ENCODE measurements at places on chromosomes 4 and X.

DNA sequence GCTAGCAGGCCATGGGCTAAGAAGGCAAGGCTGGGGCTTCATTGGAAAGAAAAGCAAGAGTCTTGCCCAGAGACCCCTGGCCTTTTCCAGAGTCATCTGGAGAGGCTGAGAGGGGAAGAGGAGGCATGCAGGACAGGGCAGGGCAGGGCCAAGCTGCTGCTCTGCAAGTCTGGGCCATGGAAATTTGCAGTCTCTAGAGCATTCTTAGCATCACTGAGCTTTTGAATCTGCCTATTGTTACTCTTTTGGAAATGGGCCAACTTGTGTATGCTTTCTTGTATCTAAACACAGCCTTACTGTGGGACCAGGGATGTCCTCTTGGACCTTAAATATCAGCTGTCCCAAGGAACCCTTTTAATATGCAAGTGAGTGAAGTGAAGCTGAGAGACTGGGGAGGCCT is 560.5 kb downstream of the MID1IP1 start:
- no peak for DNase-seq

DNA sequence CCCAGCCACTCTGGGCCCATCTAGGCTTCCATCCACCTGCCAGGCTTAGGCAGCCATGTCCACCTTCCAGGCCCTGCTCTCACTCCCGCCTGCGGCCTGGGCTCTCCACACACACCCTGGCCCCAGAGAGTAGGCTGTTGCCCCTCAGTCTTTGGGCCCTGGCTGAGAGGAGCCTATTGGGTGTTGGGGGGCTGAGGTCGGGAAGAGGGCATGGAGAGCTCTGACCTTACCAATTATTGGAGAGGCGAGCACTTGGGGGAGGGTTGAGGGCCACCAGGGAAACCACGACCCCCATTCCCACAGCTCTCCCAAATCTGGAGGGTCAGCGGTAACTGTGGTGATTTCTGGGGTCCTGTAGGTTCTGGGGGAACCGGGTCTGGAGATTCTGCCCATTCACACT is 38.2 kb downstream of the HTRA3 start:
- no peak for DNase-seq

- no peak for DNase-seq
These were observed 186.4 kb upstream of the PUDP start for GRCh38 chrX:7334253-7334935.

- DNase-seq: no peak
These were observed 313.5 kb downstream of the TMA16 start for GRCh38 chr4:163808011-163808410.

DNA sequence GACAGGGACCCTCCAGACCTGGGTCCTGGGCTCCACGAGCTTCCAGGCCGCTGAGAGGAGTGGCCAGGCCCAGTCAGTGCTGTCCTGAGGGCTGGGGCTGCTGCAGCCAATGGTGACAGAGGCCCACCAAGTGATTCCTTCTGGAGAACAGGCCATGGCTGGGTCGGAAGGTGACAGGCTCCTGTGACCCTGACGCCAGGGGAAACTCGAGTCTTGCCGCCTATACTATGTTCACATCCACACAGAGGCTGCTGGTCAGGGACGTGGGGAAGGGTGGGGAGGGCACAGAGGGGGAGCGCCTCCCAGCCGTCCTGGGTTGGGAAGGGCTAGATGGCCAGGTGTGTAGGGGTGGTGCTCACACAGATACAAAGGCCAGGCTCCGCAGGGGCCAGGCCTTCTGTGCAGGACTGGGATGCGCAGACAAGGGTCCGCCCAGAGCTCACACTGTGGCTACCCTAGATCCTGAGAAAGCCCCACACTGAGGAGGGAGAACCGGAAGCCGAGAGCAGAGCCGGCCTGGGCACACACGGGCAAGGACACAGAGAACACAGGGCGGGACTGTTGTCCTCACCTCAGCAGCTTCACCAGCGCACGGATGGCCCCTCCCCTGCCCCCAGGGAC is 81.4 kb downstream of the HTRA3 start:
- no peak for DNase-seq

DNA sequence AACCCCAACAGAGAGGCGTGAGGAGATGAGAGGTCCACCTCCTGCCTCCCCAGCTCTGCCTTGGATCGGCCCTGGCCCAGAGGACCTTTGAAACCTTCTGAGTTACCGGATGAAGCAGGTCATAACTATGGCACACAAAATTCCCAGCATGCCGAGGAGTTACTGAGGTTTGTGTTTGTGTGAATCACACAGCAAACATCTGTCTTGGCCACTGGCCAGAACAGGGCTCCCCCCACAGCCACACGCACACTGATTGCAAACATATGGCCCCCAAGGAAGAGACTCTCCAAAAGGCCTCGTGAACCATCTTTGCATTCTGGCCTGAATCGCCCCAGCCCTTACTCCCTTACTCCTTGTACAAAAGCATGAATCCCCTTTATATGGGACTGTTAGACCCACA is 18.9 kb downstream of the RPS4X start:
- no peak for DNase-seq

DNA sequence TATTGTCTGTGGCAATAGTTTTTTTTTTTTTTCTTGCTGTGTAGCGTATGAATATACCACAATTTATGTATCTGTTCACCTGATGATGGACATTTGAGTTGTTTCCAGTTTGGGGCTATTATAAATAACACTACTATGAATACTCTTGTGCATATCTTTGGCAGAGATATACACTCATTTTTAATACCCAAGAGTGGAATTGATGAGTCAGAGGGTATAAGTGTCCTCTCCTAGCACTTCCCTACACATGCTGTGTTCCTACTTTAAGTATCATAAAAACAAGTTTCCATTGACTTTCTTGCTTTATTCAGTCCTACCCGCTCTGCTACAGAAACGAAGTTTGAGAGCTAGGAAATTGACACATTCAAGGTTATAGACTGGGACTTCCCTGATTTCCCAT is 39.8 kb downstream of the XIAP start:
- no peak for DNase-seq

GRCh38 chr4:128832243-128832625 is 22.7 kb downstream of the JADE1 start:
- no peak for DNase-seq

GRCh38 chr4:91362125-91362524 is 941.6 kb upstream of the GRID2 start:
- no peak for DNase-seq

DNA sequence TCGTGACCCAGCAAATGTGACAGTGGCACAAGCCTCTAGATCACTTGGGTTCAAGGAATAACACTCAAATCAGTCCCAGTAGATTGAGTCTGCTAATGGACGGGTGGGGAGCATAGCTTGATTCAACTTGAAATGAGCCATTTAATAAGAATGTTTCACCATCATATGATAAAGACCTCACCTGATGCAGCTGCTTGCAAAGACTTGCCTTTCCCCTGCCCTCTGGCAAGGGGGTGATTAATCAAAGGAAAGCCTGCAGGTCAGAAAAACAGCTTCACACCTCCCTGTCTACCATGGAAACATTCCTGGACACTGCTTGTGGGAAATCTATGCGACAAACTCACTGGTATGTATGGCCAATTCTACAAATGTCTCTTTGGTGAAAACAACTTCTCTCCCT is 54.5 kb downstream of the CD99L2 start:
- DNase-seq: no peak

- no peak for DNase-seq
These were observed 913 bp upstream of the PRDM8 start for GRCh38 chr4:80196259-80196921.

- no peak for DNase-seq
These were observed 490 bp upstream of the PDZD4 start for GRCh38 chrX:153830640-153831428.

DNA sequence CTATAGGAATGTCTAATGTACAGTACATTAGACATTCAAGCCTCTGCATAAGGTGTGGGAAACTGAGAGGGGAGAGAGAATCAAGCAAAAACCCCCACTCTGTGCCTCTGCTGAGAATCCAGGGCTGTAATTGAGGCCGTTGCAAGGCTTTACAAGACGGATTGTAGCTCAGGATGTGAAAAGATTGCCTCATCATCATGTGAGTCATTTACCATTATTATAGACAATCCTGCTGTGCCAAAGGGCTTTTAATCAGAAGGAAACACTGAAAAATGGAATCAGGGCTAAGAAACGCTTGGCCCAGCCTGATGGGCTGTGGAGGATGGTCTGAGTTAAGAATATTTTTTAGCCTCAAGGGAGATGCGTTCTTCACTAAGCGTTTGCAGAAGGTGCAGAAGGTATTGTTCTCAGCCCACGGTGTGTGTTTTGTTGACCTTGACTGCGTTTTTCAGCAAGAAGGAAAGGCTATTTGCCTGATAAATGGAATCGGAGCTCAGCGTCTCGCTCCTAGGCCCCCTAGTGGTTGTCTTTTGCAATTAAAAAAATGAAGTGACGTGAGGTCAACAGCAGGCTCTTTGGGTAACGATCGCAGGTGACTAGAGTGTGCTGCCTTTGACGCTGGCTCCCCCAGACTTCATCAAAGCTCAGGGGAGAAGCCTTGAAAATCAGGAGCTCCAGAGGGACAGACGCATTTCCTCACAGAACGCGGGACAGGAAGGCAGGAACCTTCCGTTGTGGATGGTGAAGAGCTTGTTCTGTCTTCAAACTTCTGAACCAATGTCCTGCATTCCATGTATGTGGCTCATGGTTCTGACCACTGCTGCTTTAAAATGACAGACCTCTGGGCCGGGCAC is 18.1 kb upstream of the CHRNA9 start:
- DNase-seq: no peak

DNA sequence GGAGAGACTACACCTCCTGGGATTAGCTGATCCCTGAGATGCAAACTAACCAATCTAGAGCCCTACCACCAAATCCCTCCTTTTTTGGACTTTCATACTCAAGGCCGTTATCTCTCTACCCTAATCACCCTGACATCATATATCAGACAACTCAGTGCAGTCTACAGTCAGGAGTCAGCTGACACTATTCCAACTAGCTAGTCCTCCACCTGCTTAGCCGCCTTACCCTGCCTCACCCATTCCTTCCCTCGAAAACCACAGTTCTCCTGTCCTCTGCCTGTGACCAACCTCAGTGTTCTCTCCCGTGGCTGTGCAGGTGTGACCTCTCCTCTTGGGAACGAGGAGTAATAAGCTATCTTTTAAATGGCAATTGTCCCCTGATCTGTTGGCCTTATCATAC is 1.8 kb upstream of the PPEF2 start:
- DNase-seq: no peak

DNA sequence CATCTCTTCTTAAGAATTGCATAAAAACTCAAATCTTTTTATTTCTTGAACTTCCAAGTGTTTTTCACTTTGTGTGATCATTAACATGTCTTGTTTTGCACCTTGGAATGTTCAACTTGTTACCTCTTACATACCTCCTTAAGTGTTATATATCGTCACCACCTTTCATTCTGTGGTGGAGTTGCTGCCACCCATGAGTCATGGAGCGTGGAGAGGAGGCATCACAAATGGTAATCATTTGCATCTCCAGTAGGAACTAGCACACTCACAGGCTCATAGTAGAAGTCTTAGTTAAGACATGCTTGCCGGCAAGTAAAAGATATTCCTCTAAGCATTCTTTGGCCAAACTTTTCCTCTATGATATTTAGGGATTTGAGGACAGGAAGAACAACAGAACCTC is 67.0 kb upstream of the VCX start:
- DNase-seq: no peak

- DNase-seq: no peak
These were observed 33.4 kb downstream of the APOOL start for GRCh38 chrX:85037114-85037513.

GRCh38 chr4:184395971-184396391 is 78.4 kb downstream of the IRF2 start:
- DNase-seq: no peak

DNA sequence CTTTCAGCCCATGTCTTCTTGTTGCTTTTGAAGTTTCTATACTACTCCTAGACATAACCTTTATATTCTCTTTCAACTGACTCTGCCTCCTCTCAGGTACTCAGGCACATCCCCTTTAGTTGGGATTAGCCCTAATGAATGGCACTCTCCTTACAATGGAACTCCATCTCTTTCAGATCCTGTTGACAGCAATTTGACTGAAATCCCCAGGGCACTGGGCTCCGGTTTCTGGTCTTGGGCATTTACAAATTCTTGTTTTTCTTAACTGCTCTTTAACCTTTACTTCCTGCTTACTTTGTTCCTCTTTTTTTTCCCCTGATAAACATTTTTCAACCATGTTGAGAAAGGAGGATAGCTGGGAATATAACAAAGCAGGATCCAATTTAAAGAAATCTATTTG is 68.9 kb downstream of the ENOX2 start:
- no peak for DNase-seq

- DNase-seq: no peak
These were observed 16.5 kb upstream of the ENPP6 start for GRCh38 chr4:184234155-184234554.

- DNase-seq: no peak
These were observed 13.6 kb upstream of the IGSF1 start for GRCh38 chrX:131302701-131303100.

- DNase-seq: no peak
These were observed 24.3 kb downstream of the LINC00632 start for GRCh38 chrX:140733766-140734342.

DNA sequence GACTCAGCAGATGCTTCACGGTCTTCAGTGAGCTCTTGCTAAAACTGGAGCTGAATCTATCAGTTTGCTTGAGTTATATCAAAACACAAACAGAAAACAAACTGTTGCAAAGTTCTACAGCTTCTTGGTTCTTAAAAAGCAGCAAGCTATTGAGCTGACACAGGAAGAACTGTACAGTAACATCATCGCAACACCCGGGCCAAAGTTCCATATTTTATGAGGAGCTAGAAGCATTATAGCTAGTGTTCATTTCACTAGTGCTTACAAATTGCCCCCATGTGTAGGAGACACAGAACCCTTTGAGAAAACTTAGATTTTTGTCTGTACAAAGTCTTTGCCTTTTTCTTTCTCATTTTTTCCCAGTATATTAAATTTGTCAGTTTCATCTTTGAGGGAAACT is 17.3 kb upstream of the CSTF2 start:
- DNase-seq: no peak

- peak; percentile 42 for DNase-seq
These were observed 10.6 kb upstream of the ELF4 start for GRCh38 chrX:130120746-130121504.

DNA sequence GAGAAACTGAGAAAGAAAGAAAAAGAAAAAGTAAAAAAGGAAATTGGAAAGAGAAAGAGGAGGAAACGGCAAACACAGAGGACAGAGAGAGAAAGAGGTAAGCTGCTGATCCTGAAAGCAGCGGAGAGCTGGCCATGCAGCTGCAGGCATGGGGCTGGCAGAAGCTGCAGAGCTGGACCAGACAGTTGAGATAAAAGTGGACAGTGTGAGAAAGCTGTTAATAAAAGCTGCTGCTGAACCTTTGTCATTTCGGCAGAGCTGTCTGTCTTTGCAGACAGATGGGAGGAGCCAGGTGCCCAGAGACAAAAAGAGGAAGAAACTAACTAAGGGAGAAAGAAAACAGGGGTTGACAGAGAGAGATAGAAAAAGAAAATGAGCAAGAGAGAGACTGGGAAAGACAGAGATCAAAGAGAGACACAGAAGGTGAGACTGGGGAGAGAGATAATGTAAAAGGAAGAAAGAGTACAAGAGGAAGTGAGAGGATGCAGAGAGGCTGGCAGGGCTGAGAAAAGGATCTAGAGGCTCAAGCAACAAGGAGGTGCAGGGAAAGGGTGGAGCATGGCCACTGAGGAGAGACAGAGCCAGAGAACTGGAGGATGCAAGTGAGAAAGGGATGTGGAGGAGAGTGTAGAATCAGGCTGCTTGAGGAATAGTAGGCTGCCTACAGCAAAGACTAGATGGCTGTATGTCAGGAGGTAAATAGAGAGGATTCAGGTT is 376.8 kb upstream of the FGF16 start:
- DNase-seq: no peak

GRCh38 chrX:78997870-78998558 is 52.8 kb downstream of the P2RY10 start:
- DNase-seq: peak; percentile 1

All from activated CD4-positive, CD25-positive, alpha-beta regulatory T cell (primary cell).